Breast epithelium (tissue), 4 donors: ENCODE measurements at places on chromosomes 11 and 22. TPM values are rescaled to one million over a fixed set of nuclear protein-coding genes. Genes with fewer than 3 reads are reported as not detected.

GRCh38 chr22:27986459-27986858 lies 67.4 kb upstream of the PITPNB start:
- DNase-seq, result no peak

GRCh38 chr11:68399916-68400315 lies 60.6 kb upstream of the PPP6R3 start:
- no peak for DNase-seq

DNA sequence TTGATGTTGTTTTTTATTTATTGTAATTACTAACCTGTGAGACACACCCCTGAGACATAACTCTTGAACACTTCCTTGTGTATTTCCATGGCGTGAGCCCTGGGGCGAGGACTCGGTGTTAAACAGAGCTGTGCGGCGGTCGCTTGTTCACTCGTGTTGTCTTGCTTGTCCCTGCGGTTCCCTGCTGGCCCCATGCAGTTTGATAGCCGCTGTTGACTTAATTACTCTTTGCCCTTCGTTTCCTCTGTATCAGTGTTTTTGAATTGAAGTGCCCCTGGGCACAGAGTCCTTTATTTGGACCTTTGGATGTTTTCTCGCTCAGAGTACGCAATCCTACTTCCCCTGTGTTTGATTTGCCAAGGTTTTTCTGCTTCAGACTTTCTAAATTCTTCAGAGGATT lies 52.7 kb downstream of the TBC1D22A start:
- DNase-seq, result no peak

DNA sequence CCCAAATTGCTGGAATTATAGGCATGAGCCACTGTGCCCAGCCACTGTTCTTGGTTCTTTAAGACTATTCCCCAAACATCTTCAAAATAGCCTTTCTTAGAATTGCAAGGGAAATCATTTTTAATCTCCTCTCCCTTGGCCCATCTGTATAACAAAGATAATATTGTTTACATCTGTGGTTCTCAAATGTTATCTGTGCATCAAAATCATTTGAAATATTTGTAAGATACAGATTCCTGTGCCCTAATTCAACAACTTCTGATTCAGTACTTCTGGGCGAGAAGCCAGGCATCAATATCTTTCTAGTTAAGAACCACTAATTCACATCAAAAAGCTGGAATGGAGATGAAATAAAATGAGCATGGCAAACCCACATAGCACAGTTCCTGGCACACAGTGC lies 83.0 kb downstream of the TMPRSS5 start:
- no peak for DNase-seq

DNA sequence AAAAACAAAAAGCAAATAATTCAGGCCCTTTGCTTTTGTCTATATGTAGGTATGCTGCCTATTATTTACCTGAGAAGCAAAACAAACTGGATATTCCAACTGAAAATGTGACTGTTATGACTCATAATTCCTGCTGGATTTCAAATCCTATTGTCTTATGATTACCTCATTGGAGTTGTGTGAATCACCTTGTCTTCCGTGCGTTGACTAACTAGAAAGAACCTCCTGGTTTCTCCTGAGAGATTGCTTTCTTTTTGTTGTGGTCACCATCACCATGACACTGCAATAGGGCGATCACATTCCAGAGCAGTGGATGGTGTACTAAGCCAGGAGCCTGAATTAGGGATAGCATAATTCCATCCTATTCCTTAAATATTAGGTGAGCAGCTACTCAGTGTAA lies 23.0 kb upstream of the EXPH5 start:
- DNase-seq, result no peak

DNA sequence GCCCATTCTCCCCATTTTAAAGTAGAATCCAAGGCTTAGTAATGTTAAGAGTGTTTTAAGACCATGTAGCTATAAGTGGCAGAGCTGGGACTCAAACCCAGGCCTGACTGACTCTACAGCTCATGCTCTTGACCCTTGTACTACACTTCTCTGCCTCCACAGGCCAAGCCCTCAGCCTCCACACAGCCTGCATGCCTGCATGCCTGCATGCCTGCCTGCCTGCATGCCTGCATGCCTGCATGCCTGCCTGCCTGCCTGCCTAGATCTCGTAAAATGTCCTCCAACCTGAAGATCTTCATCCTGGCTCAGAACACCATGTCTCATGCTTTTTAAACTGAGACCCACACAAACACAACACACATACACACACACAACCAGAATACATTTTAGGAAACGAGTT lies 18.6 kb downstream of the TBC1D10A start:
- DNase-seq, result no peak

DNA sequence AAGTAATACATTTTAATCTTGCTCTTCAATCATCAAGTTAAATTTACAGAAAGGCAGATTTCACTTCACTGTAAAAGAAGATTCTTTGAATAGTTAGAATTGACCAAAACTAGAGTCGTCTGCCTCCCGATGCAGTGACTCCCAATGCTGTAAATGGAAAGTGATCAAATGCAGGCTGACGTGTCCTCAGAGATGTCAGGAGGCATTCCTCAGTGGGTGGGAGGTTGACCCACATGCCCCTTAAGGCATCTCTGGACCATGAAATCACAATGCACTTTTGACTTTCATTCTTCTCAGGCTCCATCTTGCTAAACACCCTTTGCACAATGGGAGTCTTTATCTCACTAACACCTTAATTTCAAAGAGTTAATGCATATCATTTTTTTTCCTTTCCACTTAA lies 19.0 kb upstream of the CECR2 start:
- DNase-seq, result no peak

DNA sequence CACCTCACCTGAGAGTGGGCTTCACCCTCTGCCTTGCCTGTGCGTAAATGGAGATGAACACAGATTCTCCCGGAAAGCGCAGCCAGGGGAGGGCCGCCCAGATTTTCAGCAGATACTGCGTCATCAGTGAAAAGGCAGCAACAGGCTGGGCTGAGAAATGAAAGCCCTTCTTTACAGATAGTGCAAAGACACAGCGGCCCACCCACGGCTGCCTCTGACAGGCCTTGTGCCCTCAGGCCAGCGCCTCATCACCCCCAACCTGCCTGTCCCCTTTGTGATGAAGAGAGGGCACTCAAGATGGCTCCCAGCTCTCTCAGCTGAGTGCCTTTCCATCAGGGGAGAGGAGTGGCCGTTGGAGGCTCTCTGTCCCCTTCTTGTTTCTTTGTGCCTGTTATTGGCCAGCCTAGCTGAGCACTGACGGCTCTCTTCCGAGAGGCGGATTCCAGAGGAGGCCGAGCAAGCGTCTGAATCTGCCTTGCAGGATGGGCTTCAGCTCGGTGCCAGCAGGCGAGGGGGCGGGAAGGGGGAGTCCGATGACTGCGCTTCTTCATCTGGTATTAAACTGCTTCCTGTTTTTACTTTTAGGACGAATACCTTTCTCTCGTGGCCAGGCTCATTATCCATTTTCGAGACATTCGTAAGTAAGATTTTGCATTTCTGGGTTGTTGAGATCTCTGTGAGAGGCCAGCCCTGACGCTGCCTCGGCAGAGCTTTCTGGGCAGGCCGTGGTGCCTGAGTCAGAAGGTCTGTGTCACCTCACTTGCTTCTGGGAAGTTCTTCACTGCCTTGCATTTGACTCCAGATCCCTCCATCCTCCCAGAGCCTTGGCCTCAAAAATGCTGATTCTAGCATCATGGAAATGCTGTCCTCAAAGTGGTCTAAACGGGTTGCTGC lies 43.7 kb downstream of the MED15 start:
- peak; percentile 41 for DNase-seq

- no peak for DNase-seq
Observed at GRCh38 chr11:116862951-116863350, 25.5 kb upstream of the APOA1 start.

DNA sequence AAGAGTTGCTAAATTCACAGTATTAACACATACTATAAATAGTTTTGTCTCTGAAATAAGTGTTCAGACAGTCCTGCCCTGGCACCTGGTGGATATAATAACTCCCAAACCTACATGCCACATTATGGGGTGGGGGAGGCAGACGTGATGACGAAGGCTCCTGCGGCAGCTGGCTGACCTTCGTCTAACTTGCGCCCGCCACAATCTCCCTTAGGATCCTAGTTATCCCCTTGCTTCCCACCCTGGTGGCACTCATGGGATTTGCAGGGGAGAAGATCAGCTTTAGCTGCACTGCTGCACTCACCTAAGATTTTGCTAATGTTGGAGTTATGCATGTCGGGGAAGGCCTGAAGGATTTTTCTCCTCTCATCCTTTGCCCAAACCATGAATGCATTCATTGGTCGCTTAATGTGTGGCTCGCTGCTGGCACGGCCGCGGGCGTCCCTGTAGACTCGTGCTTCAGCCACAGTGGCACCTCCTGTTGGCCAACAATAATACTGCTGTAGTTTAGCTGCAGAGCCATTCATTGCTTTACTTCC lies 367.6 kb downstream of the SOX6 start:
- DNase-seq, result no peak

DNA sequence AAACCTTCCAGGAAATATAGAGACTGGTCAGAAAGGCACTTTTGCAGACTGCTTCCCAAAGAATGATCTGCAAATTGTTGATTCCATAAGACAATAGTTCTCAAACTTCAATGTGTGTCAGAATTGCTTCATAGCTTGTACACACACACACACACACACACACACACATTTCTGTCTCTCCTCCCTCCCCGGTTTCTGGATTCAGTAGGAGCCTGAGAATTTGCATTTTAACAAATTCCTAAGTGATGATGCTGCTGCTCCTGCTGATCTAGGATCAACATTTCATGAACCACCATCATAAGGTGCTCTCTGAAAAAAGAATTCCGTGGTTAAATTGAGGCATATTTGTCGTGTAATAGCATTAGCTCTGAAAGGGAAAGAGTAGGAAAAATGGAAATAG lies 35.3 kb upstream of the FZD4 start:
- no peak for DNase-seq

DNA sequence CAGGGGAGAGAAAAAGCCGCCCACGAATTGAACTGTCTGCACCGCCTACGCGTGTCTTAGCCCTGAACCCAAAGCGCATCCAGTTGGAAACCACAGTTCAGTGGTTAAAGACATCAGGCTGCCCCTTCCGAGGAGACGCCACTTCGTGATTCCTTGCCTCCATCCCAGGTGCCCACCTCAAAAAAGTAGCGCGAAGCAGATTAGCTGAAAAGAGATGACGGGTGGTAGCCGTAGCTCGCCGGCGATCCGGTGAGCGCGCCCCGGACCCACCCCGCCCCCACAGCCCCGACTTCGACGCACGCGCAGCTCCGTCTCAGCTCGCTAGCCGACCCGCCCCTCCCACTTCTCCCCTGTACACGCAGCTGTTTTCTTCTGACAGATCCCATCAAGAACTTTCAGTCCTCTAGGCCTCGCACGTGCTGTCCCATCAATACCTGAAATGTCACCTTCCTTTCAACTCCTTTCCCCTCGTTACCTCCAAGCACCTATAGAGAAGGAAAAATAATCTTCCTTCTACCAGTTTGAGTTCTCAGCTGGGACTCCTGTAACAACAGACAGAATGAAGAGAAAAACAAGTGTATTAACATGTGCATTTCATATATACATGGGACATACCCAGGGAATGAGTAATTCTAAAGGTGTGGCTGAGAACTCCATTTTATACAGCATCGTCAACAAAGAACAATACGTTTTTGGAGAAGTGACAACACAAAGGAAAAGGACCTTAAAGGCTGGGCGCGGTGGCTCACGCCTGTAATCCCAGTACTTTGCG lies 49.5 kb downstream of the OR4D9 start:
- peak; percentile 82 for DNase-seq

- DNase-seq, result no peak
Observed at GRCh38 chr11:44643217-44643616, 77.8 kb downstream of the CD82 start.

- no peak for DNase-seq
Observed at GRCh38 chr22:48711031-48711431, 1116.6 kb downstream of the BRD1 start.

- DNase-seq, result no peak
Observed at GRCh38 chr11:44600839-44601383, 35.4 kb downstream of the CD82 start.

GRCh38 chr11:93905384-93905783 lies 55.0 kb upstream of the VSTM5 start:
- DNase-seq, result no peak

DNA sequence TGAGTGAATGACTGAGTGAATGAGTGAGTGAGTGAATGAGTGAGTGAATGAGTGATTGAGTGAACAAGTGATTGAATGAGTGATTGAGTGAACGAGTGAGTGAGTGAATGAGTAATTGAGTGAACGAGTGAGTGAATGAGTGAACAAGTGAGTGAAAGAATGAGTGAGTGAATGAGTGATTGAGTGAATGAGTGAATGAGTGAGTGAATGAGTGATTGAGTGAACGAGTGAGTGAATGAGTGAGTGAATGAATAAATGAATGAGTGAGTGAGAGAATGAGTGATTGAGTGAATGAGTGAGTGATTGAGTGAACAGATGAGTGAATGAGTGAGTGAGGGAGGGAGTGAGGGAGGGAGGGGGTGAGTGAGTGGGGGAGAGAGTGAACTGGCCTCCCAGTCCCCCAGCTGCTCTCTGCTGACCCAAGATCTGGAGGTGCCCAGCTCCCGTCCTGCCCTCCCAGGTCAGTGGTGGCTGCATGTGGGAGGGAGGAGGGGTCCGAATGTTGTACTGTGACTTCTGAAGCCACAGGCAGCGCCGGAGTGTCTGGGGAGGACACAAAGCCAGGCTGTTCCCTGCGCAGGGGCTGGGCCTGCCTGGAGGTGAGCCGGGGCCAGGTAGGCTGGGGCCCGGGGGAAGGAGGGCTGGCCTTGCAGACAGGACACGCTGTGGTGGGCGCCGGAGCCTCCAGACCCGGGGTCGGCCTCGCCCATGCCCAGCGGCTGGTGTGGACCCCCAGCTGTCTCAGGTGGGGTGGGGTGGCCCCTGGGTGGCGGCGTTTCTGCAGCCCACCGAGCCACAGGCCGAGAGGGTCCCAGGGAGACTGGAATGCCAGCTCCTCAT lies 17.8 kb upstream of the PIM3 start:
- DNase-seq, result no peak

DNA sequence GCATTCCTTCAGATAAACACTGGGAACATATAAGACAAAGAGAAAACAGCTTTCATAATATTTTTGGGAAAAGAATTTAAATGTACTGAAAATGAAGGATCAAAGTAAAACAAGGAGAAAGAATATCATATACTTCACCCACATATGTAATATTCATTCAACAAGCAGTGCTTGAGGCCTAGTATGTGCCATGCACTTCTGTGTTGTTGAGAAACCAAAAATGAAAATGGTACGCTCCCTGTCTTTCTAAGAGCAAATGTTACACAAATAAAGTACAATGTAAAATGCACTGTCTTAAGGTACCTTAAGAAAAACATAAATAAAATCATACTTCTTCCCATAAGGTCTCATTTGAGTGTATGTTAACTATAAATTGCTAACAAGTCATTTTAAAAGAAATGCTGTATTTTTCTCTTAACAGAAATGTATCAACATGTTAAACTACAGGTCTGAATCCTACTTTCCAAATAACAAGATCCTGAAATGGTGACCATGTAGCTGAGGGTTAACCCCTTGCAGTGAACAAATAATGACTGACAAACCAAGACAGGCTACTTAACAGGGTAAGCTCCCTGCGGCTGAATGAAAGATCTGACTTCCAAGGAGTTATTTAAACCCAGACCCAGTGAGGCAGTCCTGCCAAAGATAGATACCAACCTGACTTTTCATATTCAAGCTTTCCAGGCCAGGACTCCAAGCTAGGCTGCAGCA lies 377.6 kb downstream of the DCDC1 start:
- no peak for DNase-seq

TMPRSS13 gene
- total RNA-seq, result 34.0 TPM

TYR gene
- total RNA-seq, result not detected

PLAAT2 gene
- 2.0 TPM for total RNA-seq

DBX1 gene
- not detected for total RNA-seq

KIRREL3 gene
- not detected for total RNA-seq

STIM1 gene
- 68.2 TPM for total RNA-seq

OSBPL5 gene
- 27.8 TPM for total RNA-seq

KLHL35 gene
- total RNA-seq, result 1.6 TPM

UBE2L6 gene
- 25.9 TPM for total RNA-seq

TSGA10IP gene
- total RNA-seq, result not detected

COX8A gene
- 293 TPM for total RNA-seq
